ENCODE measurements at places on chromosomes 11 and 22.

DNA sequence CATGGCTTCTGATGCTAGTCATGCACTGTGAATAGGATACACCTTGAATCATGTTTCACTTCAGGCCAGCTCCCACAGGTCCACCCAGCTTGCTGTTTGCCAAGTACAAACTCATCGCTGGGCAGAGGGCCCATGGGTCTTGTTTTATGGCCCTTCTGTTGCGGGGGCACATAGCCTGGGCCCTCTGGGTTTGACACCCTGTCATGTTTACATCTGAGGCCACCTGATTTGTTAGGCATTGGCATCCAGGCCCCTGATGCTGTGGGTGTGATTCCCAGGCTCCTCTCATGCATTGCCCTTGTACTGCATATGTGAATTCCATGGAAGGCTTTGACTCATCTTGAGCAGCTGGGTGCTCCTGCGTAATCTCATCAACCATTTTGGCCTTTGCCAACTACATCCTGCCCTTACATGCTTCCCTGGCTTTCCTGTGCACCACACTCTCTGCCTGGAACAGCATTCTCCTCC is 32.6 kb downstream of the PPFIBP2 start:
- no peak for DNase-seq

DNA sequence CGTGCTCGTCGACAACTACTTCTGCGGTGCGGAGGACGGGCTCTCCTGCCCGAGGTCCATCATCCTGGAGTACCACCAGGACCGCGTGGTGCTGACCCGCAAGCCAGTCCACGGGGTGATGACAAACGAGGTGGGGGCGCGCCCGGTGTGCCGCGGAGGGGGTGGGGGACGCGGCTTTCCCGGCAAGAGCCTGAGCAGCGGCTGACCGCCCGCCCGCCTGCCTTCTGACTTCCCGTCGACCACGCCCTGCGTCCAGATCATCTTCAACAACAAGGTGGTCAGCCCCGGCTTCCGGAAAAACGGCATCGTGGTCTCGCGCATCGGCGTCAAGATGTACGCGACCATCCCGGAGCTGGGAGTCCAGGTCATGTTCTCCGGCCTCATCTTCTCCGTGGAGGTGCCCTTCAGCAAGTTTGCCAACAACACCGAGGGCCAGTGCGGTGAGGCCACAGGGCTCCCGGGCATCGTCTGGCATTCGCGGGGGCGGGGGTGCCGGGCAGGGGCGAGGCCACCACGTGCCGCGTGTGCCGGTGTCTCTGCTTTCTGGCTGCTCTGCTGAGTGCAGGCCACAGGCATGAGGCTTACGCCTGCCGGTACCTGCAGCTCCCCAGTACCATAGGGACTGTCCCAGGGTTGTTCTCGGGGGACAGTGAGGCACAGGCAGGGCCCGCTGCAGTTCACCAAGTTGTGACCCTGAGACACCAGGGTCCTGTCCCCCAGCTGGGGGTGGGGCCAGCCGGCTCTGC is 28.5 kb upstream of the MUC5B start:
- DNase-seq: no peak

DNA sequence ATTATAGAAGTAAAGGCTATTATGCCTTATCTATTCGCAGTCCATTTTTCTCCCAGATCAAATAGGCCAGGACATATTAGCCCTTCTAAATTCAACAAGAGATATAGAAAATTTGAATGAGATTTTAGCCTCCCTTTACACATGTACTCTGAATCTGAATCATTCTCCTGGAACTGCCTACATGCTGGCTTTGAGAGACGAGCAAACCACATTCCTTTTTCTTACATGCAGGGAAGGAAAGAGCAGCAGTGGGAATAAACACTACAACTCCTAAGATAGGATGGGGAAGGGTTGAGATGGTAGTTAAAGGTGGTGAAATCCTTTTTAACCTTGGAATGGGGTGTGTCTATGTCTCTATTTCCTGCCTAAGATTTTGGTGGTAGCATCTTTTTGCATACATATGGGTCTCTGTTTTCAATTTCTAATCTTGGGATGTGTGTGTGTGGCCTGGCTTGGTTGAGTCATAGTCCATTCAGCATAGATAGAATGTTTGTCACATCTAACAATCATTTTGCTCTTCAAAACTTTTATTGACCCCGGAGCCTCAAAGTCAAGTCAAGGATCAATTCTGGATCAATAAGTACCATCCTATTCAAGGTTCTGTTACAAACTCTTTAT is 11.1 kb upstream of the OOSP2 start:
- DNase-seq: no peak

GRCh38 chr22:11066458-11067285 is 4461.3 kb upstream of the OR11H1 start:
- DNase-seq: no peak

DNA sequence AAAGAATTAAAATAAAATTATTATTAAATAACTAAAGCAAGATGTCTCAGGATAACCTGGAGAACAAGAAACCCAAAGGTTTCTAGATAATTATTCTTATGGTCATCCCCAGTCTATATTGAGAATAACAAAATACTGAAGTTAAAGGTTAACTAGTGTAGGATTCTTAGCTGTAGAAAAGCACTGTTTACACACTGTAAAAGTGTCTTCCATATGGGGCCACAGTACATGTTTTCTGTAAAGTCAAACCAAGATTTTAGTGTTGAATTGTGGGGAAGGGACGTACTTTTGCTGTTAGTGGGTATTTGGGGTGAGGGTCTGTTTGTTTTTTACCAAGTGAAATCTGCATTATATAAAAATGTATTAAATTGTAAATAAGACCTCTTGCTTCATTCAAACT is 47.5 kb upstream of the SOX6 start:
- no peak for DNase-seq

DNA sequence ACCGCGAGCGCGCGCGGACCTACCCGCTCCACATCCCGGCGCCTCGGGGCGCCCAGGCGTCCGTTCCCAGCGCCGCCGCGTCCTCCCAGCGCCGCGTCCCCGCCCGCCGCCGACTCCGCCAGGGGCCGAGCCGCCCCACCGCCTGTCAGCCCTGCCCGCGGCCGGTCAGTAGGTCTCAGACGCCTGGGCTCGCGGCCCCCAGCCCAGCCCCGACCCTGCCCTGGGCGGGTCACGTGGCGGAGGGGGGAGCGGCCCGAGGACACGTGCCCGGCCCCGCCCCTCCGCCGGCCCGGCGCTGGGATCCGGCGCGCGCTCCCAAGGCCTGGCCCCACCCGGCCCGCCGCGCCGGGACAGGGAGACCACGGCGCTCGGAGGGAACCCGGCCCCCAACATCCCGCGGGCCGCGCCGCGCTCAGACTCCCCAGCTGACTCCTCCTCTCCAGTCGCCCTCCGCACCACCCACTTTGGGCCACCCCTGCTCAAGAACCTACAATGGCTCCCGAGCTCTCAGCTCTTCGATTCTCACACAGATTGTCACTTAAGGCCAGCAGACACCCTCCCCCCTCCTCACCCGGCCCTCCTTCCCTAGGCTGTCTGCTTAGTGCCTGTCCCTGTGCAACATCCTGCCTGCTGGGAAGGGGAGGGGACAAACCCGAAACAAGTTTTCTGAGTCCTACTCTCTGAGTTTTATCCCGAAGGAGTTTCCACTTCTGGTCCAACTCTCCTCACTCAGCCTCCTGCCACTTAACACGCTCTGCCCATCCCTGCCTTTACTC is at the start of gene RAB3IL1:
Gene RAB3IL1, minus strand, starts transcription at position 233 of the 776 bp plus-strand sequence. Its CDS starts 199 bp downstream, at position 34.
- DNase-seq: peak; percentile 27

DNA sequence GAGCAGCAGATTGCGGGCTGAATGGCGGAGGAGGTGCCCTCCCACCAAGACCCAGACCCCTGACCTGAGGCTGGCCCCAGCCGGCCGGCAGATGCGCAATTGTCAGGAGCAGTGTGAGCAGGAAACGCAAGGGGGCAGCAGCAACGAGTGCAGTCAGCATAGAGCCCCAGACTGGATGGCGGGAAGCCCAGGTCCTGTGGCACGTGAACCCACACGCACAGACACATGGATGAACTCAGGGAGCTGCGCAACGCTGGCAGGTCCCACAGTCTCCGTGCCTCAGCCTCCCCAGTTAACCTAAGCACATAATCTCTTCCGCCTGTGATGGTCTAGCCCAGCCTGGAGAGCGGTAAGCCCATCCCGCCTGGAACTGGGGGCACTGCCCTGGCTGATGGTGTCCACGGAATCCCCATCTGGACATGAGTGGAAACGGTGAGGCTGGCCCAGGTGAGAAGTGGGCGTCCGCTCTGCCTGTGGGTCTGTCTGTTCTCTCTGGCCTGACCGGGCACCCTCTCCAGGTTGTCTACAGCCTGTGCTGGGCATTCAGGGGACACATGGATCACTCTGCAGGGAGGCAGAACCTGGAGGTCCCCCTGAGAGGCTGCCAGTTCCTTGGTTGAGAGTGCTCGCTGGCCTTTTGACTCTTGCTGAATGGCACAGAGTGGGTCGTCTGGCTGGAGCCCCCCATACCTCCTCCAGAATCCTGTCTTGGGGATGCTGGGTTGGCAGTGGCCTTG is 626 bp upstream of the TBX10 start:
- DNase-seq: peak; percentile 77

DNA sequence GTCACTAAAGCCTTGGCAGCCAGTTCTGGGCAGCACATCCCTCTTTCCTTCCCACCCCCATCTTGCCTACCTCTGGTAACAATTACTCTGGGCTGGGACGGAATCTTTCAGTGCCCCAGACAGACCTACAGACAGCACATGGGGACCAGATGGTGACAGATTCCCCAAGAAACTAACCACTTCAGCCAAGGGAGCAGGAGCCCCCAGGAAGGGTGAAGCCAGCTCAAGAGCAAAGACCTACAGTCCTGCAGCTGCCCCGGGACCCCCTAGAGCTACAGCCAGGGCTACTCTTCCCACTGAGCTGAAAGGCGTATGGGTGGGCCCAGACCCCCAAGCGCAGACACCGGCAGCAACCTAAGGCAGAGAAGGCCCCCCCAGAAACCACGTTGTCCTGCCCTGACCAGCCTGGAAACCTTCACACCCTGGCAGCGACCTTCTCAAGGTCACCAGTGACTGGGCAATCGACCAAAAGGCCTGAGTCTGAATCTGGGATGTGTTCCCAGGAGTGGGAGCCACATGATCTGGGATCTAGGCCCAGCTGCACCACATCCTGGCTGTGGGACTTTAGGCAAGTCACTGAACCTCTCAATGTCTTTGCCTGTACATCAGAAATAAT is 65.8 kb downstream of the LRRC32 start:
- no peak for DNase-seq

GRCh38 chr22:25111579-25112517 is 87.8 kb upstream of the CRYBB3 start:
- peak; percentile 18 for DNase-seq

- no peak for DNase-seq
Measured at GRCh38 chr22:28247136-28247535, 328.1 kb upstream of the PITPNB start.

- DNase-seq: peak; percentile 10
Measured at GRCh38 chr11:44096360-44097185, 1.1 kb downstream of the EXT2 start.

GRCh38 chr11:8262552-8263108 is 1.0 kb downstream of the LMO1 start:
- peak; percentile 43 for DNase-seq

DNA sequence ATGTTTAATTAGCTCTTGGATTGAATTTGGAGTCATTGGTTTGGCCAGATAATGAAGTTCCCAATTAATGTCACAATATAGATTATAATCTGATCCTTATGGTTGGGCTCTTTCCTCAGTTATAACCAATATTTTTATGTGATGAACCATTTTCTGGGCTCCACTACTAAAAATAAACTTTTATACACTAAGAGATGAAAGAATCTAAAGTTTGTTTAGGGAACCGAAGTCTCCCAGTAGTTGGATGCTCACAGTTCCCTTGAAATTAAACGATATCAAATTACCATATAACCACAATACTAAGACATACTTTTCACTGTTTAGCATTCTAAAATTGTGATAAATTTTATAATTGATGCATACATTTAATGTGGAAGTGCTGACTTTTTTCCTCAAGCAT is 47.0 kb upstream of the ARHGAP42 start:
- DNase-seq: no peak

DNA sequence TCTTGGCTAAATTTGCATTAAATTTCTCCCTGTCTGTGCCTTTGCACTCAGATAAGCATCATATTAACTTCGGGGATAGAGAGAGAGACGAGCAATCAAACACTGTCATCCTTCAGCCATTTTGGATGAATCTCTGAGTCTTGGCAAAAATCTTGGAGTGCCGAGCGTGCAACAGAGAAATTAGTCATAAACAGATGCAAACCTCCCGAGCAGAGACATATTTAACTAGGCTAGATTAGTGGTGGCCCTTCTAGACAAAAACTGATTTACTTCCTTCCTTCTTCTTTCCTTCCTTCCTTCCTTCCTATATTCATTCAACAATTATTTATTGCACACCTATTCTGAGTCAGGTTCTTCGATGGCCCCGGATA is 114.4 kb upstream of the BLID start:
- DNase-seq: no peak

- no peak for DNase-seq
Measured at GRCh38 chr22:47421846-47422245, 659.4 kb downstream of the TBC1D22A start.

GRCh38 chr11:61418136-61418535 is 11.6 kb downstream of the CPSF7 start:
- DNase-seq: no peak

GRCh38 chr11:134640971-134641968 is 229.2 kb upstream of the B3GAT1 start:
- no peak for DNase-seq

DNA sequence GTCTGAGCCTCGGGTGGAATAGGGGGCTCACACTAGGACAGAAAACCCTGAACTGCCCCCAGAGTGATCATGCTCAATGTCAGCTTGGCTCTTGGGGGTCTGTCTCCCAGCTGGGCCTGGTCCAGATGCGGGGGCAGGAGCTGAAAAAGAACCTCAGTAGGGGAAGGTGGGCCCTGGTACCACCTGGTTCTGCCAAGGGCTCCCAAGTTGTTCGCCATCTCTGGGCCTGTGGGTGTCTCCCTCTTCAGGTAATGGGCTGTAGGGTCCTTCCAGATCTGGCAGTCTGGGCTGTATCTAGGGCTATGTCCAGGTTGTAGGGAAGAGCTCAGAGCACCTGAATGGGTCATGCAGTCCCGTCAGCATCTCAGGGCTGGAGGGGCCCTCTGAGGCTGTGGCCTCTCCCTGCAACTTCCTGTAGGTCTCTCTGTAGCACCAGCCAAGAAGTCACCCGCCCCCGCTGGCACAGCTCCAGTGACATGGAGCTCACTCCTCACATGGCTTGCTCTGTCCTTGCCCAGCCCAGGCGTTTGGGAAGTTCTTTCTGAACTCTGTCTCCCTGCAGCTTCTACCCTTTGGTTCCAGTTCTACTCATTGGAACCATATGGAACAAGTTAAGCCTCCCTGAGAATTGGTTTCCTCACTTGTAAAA is 33.0 kb upstream of the SOX10 start:
- DNase-seq: peak; percentile 17

DNA sequence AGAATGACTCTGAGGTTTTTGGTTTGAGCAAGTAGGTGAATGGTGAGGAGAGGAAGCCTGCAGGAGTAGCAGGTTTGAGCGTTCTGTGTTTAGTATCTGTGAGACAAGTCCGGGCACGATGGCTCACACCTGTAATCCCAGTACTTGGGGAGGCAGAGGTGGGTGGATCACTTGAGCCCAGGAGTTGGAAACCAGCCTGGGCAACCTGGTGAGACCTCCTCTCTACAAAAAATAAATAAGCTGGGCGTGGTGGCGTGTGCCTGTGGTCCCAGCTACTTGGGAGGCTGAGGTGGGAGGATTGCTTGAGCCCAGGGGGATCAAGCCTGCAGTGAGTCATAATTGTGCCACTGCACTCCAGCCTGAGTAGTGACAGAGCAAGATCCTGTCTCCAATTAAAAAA is 9.7 kb upstream of the CENATAC start:
- DNase-seq: no peak

Data from activated CD8-positive, alpha-beta T cell treated with anti-CD3 and anti-CD28 coated beads for 36 hours (primary cell).